ENCODE measurements at places on chromosomes 7 and 10. TPM values are rescaled to one million over a fixed set of nuclear protein-coding genes. Genes with fewer than 3 reads are reported as not detected.
A peak's percentile ranks its signal among the peaks of the same experiment; 100 is the strongest.

DNA sequence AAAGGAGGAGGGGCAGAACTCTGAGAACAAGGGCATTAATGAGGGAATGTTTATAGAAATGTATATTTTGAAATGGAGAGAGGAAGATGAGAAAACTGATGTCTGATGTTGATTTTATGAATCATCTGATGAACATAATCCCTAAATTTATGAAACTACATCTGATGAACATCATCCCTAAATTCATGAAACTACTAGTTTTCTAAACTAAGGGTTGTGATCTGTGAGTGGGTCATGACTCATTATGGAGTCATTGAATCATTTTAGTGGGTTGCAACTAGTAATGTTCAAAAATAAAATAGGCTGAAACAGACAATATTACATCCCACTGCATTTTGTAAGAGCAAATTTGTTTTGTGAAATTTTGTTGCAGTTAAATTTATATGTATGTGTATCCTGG lies 442.6 kb upstream of the TEX47 start:
- DNase-seq: no peak

DNA sequence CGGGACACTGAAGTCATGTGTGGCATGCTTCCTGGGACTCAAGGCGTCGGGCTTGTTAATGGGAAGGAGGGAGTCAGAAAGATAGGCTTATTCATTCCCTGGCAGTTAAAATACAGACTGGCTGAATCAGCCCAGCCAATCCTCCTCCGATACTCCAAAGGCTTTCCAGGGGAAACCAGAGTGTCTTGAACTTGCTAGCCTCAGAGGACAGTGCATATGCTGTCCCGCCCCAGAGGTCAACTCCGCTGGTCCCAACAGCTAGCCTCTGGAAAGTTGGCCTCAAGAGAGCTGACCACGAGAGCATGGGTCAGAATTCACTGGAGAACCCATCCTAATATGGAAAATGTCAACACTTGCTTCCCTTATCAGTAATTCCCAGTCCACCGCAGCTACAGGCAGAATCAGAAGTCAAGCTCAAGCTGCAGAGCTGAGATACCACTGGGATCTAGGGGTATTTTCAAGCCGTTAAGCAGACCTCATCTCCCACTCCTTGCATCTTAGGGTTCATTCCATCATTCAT lies 43.0 kb downstream of the ELMO1 start:
- DNase-seq: no peak

DNA sequence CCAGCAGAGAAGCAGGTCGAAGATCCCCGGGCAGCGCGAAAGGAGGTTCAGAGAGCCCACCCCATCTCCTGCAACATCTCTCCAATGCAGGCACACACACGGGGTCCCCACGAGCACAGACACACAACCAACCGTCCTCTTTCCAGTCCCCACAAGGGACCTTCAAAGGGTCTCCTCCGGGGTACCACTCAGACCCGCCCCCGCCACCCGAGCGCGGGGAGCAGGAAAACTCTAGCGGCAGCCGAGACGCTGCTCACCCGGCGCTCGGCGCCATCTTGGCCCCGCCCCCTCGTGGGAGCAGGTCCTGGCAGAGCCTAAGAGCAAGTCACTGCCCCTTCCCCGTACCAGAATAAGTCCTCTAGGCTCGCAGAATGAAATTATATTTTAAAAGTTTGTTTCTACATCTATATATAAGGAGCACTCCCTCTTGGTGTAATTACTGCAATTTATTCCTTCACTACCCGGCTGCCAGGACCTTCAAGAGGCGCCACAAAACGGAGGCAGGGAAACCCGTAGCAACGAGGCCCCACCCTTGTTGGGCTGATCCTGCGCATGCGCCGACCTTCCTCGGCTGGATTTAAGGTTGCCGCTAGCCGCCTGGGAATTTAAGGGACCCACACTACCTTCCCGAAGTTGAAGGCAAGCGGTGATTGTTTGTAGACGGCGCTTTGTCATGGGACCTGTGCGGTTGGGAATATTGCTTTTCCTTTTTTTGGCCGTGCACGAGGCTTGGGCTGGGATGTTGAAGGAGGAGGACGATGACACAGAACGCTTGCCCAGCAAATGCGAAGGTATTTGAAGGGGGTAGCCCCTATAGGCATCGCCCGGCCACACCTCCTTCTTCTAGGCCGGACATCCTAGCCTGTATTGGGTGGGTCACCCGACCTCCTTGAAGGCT lies at the start of the genes CNPY4 and TAF6:
Gene CNPY4 (plus strand): TSS at position 563 of the 898 bp plus-strand sequence. CDS start 111 bp downstream, at position 674.
Gene TAF6 (minus strand): TSS at position 287 of the 898 bp plus-strand sequence. CDS start 5,149 bp downstream, outside the sequence.
- peak; percentile 100 for DNase-seq

- no peak for DNase-seq
Observed at GRCh38 chr10:116169782-116170445, 103.1 kb downstream of the GFRA1 start.

- peak; percentile 75 for DNase-seq
Observed at GRCh38 chr10:130018265-130018664, 54.2 kb upstream of the EBF3 start.

GRCh38 chr7:108308276-108308675 lies 148.0 kb downstream of the NRCAM start:
- DNase-seq: no peak

DNA sequence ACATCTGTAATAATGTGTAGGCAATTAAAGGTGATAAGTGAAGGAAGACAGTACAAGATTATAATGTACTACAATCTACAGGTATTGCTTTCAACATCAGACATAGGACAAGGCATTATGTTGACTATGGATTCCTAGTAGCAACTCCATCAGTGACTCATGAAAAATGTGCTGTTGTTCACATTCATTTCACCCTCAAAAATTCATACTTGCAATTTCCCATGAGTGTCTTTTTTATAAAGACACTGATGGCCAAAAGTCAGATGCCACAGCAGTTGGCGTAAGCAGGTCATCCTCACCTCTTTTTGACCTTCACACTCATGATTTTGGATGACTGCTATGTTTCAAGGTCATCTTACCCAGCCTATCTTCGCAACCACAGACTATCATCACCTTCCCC lies 100.0 kb upstream of the AMPH start:
- no peak for DNase-seq

- peak; percentile 41 for DNase-seq
Observed at GRCh38 chr7:25263337-25263736, 35.1 kb upstream of the NPVF start.

The SLC39A12 gene
- not detected for total RNA-seq

DNA sequence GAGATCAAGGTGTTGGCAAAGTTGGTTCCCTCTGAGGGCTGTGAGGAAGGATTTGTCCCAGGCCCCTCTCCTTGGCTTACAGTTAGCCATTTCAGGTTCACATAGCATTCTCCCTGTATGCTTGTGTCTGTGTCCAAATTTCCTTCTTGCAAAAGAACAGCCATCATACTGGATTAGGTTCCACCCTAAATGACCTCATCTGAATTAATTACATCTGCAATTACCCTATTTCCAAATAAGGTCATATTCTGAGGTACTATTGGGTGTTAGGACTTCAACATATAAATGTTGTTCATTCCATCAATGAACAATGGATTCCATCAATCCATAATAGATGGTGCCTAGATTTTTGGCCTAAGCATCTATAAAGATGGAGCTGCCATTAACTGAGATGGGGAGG lies 16.2 kb upstream of the LRRC17 start:
- DNase-seq: no peak

- DNase-seq: no peak
Observed at GRCh38 chr10:105963334-105963884, 1201.1 kb downstream of the SORCS1 start.

GRCh38 chr10:86684331-86685097 lies 16.2 kb downstream of the LDB3 start:
- peak; percentile 34 for DNase-seq

The KEL gene
- 0.36 TPM for total RNA-seq

DNA sequence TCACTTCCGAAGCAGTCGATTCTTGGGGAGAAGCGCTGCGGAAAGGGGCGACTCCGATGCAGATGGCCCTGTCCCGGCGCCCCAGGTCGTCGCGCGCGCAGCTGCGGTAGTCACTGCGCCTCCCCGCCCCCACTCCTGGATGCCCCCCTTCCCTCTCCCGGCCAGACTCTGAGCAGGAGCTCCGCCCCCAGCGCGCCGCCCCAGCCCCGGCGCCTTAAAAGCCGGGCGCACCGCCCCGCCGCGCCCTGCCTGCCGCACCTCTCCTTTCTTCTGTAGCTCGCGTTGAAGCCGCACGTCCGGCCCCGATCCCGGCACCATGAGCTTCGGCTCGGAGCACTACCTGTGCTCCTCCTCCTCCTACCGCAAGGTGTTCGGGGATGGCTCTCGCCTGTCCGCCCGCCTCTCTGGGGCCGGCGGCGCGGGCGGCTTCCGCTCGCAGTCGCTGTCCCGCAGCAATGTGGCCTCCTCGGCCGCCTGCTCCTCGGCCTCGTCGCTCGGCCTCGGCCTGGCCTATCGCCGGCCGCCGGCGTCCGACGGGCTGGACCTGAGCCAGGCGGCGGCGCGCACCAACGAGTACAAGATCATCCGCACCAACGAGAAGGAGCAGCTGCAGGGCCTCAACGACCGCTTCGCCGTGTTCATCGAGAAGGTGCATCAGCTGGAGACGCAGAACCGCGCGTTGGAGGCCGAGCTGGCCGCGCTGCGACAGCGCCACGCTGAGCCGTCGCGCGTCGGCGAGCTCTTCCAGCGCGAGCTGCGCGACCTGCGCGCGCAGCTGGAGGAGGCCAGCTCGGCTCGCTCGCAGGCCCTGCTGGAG lies at the start of gene INA:
Gene INA (plus strand): TSS at position 243 of the 817 bp plus-strand sequence. CDS start 74 bp downstream, at position 317.
- peak; percentile 52 for DNase-seq

All from Daoy (cell line).